ENCODE measurements at places on chromosomes 7 and 10. TPM values are rescaled to one million over a fixed set of nuclear protein-coding genes. Genes with fewer than 3 reads are reported as not detected.

DNA sequence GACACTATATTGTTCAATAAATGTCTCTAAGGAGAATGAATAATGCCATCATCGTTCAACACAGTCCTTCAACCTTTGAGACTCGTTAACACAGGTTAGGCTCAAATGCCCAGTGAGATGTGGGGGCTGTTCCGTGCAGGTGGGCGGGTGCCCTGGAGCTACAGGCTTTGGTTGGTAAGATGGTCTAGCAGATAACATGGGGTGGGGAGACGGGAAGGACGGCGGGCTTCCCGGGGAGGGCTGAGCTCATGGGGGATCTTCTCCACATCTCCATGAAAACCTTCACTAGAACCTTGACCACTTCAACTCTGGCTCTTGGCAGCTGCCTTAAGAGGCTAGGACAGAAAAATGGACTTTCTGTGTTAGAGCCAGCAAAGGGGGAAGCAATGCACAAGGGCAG, 134.1 kb upstream of the TCERG1L start:
- DNase-seq = no peak

DNA sequence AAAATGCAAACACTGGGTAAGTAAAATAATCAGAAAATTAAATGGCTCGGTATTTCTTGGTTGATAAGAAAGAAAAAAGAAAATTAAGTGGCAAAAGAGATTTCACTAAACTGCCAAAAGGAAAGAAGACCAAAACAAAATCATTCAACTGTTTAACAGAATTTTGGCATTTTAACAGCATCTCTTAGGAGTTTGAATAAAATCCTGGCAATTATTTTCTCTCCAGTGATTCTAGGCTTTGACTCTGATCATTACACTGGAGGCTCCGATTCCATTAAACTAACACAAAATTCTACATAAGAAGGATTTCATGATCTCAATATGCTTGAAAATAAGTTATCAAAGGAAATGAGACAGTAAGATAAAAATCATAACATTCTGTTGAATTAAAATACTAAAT, 62.3 kb downstream of the ARHGAP21 start:
- DNase-seq = no peak

GRCh38 chr10:24897326-24897926, 55.0 kb downstream of the PRTFDC1 start:
- DNase-seq = no peak

DNA sequence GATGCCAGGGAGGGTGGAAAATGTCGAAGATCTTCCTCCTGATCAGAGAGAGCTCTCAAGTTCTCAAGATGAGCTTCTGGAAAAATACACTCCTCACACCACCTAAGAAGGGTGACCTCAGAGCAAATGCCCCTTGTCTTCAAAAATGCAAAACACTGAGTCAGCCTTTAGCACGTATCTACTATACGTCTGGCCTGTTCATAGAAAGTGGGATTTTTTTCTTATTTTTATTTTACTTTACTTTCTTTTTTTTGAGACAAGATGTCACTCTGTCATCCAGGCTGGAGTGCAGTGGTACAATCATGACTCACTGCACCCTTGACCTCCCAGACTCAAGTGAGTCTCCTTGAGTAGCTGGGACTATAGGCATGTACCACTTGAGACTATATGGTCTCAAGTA, 57.1 kb downstream of the AFAP1L2 start:
- DNase-seq = no peak

DNA sequence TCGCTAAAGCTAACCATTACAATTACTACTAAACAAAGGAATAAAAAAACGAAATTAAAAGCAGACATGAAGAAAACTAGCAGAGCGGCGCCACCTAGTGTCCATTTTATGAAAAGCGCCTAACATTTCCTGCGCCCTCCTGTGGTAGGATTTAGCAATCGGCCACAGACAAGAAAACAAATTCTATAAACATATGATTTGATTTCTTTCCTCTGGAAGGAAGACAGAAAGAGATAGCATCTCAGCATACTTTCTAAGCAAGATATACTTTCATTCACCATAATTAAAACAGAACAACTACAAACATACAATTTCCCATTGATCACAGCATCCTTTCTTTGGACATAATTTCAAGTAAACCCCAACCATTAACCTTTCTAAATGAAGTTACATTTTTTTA, 337.7 kb upstream of the NPVF start:
- peak; percentile 42 for DNase-seq

DNA sequence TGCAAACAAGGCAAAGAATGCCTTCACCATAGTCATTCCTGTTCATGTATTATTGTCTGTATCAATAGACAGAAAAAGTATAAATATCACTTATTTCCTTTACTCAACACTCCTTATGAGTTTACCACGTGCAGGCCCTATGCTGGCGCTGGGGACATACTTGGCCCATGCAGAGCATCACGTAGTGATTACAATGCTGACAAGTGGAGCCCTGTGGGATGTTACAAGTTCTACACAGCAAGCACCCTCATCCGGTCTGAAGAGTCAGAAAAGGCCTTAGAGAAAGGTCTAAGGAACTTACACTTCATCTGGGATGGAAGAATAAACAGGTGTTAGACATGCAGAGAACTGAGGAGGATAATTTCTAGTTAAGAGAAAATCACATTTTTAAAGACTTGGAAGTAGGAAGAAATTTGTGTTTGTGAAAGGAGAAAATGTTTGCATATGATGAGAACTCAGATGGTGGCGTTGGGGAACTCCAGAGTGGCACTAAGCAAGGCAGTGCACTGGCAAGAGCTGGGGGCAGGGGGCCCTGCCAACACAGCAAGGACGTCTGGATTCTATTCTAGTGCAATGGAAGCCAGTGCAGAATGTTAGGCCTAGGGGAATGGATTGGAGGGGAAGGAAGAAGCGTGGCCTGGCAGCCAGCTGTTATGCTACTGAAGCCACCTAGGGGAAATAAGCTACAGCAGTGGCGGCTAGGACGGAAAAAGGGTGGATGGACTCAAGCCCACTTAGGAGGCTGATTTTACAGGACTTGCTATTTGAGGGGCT, 116.2 kb downstream of the ELMO1 start:
- no peak for DNase-seq

DNA sequence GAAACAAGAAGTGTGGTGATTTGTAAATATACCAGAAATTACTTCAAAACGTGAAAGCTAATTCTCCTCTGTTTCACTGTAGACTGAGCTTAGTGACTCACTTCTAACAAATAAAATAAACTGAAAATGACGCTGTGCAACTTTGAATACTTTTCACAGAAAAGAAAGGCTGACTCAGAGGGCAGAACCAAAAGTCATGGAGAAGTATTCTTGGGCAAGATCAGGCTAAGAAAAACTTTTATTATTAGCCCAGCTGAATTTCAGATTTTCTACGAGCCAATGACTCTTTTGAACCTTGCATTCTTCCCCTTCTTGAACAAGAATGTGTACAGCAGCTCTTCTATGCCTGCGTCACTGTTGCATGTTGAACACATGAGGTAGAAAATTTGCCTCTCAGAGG, 527.3 kb upstream of the GHITM start:
- no peak for DNase-seq

- peak; percentile 51 for DNase-seq
These were observed 1.9 kb downstream of the FOXK1 start for GRCh38 chr7:4683884-4684565.

TFEC gene
- not detected for total RNA-seq

LOXL4 gene
- total RNA-seq = 1.4 TPM

TES gene
- total RNA-seq = 87.3 TPM

HHEX gene
- total RNA-seq = 7.2 TPM

BTBD16 gene
- 0.42 TPM for total RNA-seq

ODAD2 gene
- 6.7 TPM for total RNA-seq
